ENCODE measurements at places on chromosomes 16 and 17. TPM values are rescaled to one million over a fixed set of nuclear protein-coding genes. Genes with fewer than 3 reads are reported as not detected.
A peak's percentile ranks its signal among the peaks of the same experiment; 100 is the strongest.

SLC16A5 gene
- total RNA-seq = 11.7 TPM

KCNH6 gene
- not detected for total RNA-seq

GALK1 gene
- 9.7 TPM for total RNA-seq

DNA sequence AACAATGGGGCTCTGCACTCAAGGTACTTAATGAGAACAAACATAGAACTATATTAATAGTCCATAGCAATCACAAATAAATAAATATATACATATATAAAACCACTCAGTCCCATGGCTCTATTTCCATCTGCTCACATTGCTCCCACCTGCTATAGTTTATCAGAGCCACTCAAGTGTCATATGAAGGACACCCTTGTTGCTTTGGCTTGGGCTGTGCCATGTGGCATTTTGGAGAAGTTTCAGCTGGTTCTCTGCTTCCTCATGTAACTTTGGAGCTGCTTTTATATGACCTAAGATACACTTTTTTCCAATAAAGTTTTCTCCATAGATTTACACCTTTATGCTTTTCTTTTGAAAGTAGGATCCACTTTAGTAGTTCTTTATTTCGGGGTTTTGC lies 126.4 kb downstream of the KCNJ2 start:
- DNase-seq = no peak
- no peaks in the 10 kb centered on the region for H3K27me3 ChIP-seq
- H3K4me1 ChIP-seq = no peaks in the 10 kb centered on the region
- H3K4me3 ChIP-seq = no peak overlapping the region
- H3K27ac ChIP-seq = no peak overlapping the region

- no peak for DNase-seq
- H3K27me3 ChIP-seq = no peaks in the 10 kb centered on the region
- no peaks in the 10 kb centered on the region for H3K36me3 ChIP-seq
- H3K27ac ChIP-seq = no peak overlapping the region
Observed at GRCh38 chr17:66276328-66276937, 26.0 kb upstream of the PRKCA start.

DNA sequence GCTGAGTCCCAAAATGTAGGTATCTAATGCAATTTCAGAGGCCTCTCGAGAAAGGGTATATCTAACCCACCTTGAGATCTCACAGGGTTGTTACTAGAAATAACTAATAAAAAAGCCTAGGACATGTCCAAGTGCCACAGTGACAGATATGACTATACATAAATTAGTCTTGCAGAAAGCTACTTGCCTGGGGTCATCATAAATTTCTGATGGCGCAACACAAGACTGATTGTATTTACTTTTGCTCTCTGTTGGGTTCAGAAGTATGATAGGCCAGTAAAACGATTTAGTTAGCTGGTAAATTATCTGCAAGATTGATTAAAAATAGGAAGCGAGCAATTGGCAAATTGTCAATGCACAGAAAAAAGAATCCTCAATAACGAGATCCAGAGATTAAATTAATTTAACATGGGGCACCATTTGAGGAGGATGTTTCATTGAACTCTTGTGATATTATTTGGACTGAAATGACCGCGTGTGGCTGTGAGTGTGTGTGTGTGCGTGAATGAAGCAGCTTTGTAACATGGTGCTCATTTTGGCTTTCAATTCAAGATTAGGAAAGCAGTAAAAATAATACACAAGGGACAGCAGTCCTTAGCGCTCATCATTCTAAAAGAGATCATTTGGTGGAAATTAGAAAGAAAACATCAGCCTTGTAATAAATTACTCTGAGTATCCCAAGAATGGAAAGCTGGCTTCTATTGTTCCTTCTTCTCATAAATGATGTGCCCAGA lies 157.4 kb upstream of the ZFHX3 start:
- H3K4me3 ChIP-seq = no peak overlapping the region
- H3K4me1 ChIP-seq = no peaks in the 10 kb centered on the region
- no peak for DNase-seq
- H3K27ac ChIP-seq = no peak overlapping the region

DNA sequence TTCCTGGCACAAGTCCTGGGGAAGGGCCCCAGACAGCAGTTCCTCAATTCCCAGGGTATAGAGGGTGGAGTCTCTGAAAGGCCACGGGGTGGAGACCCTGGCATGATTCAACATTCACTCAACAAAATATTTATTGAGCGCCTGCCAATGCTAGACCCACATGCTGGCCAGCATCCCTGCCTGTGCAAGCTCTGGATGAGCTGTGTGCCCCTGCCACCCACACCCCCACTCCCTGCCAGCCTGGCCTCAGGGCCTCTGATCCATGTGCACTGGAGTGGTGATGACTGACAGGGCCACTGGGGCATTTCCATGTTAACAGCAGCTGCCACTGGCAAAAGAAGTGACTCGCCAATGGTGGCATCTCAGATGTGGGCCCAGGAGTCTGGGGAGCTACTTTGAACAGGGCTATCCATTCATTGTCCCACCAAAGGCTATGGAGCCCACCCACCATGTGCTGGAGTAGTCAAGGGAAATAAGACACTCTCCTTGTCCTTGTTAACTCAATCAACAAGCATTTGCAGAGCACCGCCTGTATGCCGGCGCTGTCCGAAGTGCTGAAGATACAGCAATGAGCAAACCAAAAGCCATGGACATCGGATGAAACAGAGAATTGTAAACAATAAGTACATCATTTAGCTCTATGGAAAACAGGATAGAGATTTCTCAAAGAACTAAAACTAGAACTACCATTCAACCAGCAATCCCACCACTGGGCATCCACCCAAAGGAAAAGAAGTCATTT lies 3.0 kb upstream of the PRSS22 start:
- H3K36me3 ChIP-seq = peaks cover 2% of the 10 kb centered on the region
- no peak overlapping the region for H3K27ac ChIP-seq
- DNase-seq = no peak
- no peak overlapping the region for H3K4me3 ChIP-seq

DNA sequence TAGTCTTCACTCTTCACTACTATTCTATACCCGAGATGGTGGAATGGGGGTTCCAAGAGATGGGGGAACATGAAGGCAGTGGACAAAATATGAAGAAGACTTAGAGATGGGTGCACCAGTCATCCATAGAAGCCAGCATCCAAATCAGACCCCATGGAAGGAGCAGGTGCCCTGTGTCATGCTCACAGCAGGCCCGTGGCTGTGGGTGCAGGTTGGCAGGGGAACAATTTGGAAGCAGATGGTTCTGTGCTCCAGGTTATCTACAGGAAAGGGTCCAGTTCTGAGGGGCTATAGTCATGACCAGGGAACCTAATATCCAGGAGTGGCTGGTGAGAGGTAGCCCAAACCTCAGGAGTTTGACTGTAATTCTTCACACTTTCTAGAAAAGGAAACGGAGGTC lies 9.6 kb upstream of the LPCAT2 start:
- H3K4me3 ChIP-seq = no peak overlapping the region
- H3K36me3 ChIP-seq = no peaks in the 10 kb centered on the region
- no peak overlapping the region for H3K27ac ChIP-seq
- H3K27me3 ChIP-seq = peaks cover 29% of the 10 kb centered on the region

GRCh38 chr16:10067406-10067805 lies 114.8 kb downstream of the GRIN2A start:
- no peak overlapping the region for H3K4me3 ChIP-seq
- no peaks in the 10 kb centered on the region for H3K36me3 ChIP-seq
- no peak overlapping the region for H3K27ac ChIP-seq

GRCh38 chr16:50297301-50298074 lies 31.1 kb downstream of the ADCY7 start:
- no peak overlapping the region for H3K4me3 ChIP-seq
- no peak for DNase-seq
- peak overlapping the region; percentile 27 for H3K27ac ChIP-seq
- H3K36me3 ChIP-seq = peaks cover 4% of the 10 kb centered on the region

- no peak overlapping the region for H3K27ac ChIP-seq
- H3K4me1 ChIP-seq = peaks cover 2% of the 10 kb centered on the region
- no peak overlapping the region for H3K4me3 ChIP-seq
- no peak for DNase-seq
Observed at GRCh38 chr17:69574257-69575197, 160.0 kb downstream of the MAP2K6 start.

DNA sequence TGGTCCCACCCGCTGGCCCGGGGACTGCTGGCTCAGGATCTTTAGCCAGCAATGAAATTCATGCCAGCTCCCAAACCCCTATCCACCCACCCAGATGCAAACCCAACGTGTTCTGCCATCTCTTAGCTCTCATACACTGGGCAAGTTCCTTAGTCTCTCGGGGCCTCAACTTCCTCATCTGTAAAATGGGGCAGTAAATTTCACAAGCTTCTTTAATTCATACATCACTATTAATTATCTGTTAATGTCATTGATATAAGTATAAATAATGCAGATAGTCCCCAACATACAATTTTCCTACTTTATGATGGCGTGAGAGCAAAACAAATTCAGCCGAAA lies 398.7 kb downstream of the SOX9 start:
- peaks cover 20% of the 10 kb centered on the region for H3K27me3 ChIP-seq
- H3K4me3 ChIP-seq = no peak overlapping the region
- no peak overlapping the region for H3K27ac ChIP-seq
- H3K4me1 ChIP-seq = peaks cover 8% of the 10 kb centered on the region

- H3K4me3 ChIP-seq = no peak overlapping the region
- H3K4me1 ChIP-seq = no peaks in the 10 kb centered on the region
- no peaks in the 10 kb centered on the region for H3K36me3 ChIP-seq
- DNase-seq = no peak
Observed at GRCh38 chr17:79498854-79499253, 112.0 kb downstream of the RBFOX3 start.

DNA sequence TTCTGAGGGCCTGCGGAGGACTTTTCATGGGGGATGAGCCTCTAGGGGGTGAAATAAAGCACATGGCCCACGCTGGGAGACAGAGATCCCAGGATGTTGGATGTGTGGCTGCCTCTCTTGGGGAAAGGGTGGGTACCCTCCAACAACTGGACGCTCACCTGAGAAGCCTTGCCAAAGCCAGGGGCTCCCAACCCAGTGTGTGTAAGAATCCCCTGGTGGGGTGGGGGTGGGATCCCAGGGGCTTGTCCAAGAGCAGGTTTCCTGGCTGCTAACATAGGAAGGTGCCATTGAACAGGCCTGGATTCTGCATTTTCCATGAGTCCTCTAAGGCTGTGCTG lies 587 bp downstream of the SNX20 start:
- DNase-seq = no peak
- no peaks in the 10 kb centered on the region for H3K27me3 ChIP-seq
- peaks cover 74% of the 10 kb centered on the region for H3K4me1 ChIP-seq
- H3K4me3 ChIP-seq = peak overlapping the region; percentile 97

GRCh38 chr16:56779906-56780305 lies 50.0 kb downstream of the NUP93 start:
- no peak overlapping the region for H3K27ac ChIP-seq
- H3K27me3 ChIP-seq = no peaks in the 10 kb centered on the region
- H3K36me3 ChIP-seq = peaks cover 5% of the 10 kb centered on the region
- no peak for DNase-seq
- H3K4me3 ChIP-seq = no peak overlapping the region
- peaks cover 26% of the 10 kb centered on the region for H3K4me1 ChIP-seq

Measured in T-helper 17 cell (primary cell).